Stimulated activated CD8-positive, alpha-beta memory T cell treated with anti-CD3 and anti-CD28 coated beads, Interleukin-2, amount 100 ng/mL, for 48 hours (primary cell): ENCODE measurements at places on chromosomes 5 and 9.

GRCh38 chr9:134101623-134102149 lies 33.9 kb upstream of the BRD3 start:
- DNase-seq, result no peak

GRCh38 chr5:147479949-147480348 lies 29.9 kb downstream of the DPYSL3 start:
- no peak for DNase-seq

DNA sequence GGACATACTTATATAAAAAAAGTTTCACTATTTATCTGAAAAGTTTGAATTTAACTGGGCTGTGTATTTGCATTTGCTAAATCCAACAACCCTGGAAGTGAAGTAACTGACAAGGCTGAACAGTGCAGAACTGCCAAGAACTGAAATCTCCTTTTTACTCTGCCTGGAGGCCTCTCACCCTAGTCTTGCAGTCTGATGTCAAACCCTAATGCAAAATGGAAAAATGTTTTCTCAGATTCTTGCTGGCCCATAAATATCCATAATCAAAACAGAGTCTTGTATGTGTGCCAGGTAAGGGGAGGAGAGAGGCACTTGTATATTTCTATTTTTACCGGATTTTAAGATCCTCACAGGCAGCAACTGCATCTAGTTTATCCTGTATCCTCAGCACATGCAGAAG lies 432.7 kb upstream of the KLF4 start:
- no peak for DNase-seq

DNA sequence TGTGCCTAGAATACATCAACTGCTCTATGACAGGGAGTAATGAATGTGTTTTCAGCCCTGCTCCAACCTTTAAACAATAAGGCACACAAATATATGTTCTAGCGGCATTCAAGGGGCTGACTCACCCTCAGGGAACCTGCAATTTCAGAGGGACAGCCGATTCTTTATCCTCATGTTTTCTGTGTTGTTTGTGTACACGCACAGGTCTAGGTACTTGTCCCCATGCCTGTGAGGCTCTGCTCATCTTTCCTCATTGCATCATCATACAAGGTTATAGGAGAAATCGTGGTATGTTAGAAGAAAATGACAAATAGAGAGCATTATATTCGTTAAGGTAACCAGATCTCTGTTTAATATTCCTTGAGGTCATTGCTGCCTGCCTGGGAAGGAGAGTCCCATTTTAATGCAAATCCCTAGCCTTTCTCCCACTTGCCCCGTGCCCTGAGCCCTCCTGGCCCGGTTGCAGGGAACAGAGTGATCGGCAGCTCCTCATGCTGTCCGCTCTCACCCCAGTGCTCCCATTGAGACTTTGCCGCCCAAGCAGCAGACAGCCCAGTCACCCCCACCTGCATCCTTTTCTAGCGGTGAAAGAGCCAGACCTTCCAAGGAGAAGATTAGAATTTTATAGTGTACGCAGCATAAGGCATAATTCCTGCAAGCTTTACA lies 14.6 kb downstream of the MAP1B start:
- no peak for DNase-seq
